ENCODE measurements at places on chromosomes 12 and 14.

DNA sequence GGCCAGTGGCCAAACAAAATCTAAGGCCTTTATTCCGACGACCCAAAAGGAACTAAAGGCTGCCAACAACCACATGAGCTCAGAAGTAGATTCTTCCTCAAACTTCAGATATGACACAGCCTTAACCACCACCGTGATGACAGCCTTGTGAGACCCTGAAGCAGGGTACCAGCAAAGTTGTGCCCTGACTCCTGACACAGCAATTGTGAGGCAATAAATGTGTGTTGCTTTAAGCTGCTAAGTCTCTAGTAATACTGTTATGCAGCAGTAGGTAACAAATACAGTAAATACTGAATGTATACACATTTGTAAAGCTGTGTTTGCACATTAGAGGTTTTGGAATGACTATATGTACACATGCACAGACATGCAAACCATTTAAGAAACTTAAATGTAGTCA, 10.7 kb upstream of the SLC6A13 start:
- no peak for DNase-seq

DNA sequence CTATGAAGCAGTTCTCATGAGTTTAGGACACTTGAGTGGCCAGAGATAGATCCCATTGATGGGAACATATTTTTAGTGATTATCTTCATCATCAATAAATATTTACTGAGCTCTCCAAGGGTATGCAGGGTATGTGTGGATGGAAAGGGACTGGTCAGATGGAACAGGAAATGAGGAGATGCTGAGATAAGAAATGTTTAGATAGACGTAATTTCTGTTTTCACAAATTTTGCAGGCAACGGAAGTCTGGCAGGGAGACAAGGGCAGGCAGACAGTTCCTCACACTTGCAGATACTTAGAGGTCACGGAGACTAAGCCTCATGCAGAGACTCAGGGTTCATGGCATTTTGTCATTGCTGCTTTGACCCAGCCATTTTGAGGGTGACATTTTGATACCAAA, 24.3 kb downstream of the BCL2L14 start:
- no peak for DNase-seq

DNA sequence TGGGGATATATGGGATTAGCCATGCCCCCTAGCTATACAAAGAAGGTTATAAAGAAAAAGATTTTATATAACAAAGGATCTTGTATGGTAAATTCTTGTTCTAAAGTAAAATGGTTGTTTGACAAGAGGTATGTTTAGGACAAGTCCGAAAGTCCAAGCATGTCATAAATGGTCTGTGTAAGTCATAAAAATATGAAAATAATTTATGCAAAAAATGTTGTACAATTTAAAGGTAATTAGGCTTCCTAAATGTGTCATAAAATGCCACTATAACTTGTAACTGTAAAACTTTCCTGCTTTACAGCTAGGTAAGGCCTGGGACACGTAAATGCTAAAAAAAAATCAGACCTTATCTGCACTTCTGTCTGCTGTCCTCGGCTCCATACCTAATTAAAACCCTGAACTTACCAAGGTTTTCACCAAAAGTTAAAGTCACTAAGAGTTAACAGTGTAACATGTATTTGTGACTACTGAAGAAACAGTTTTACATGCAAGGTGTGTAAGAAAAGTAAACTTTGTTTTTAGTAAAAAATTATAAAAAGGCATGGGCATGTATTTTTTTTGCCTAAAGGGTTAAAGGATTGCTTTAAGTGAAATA, 110.0 kb upstream of the RESF1 start:
- DNase-seq = no peak

GRCh38 chr12:115687094-115687493, 590.4 kb downstream of the MED13L start:
- DNase-seq = no peak

DNA sequence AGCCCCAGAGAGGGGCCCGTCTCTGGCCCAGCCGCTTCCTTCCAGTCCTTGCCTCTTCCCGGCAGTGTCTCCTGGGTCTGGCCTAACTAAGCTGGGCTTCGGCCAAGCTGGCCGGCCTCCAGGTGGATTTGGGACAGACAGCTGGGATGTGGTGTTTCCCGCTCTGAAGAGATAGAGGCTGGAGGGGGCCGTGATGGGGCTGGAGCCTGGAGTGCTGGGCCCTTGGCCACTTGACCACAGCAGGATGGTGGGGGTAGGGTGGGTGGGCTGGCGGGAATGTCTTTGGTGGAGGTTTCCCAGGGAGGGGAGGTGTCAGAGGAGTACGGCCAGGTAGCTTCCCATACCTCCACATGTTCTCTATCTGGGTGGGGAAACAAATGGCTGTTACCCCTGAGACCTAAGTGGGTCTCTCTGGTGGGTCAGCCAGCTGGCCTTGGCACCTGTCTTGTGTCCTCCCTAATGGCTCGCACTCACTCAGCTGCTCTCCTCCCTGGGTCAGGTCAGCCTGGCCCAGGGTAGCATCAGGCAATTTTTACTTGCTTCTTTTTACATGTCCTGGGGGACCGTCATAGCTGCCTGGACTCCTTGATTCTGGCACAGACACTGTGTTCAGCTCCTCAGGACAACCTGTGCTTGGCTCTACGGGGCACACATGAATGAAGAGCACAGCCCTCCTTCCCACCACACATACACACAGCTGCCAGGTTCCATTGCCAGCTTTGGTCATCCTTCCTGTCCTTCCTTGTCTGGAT, 19.8 kb upstream of the PGF start:
- peak; percentile 29 for DNase-seq

- peak; percentile 38 for DNase-seq
These were observed 25.8 kb downstream of the KTN1 start for GRCh38 chr14:55605793-55606192.

- no peak for DNase-seq
These were observed 15.2 kb upstream of the EIF5 start for GRCh38 chr14:103318750-103319419.

Data from fibroblast of the aortic adventitia (primary cell).